ENCODE measurements at places on chromosomes 6 and 20. TPM values are rescaled to one million over a fixed set of nuclear protein-coding genes. Genes with fewer than 3 reads are reported as not detected.

GRCh38 chr6:34525431-34526175 lies 30.5 kb downstream of the SPDEF start:
- no peak for DNase-seq

GRCh38 chr6:10837009-10837621 lies 1.2 kb downstream of the MAK start:
- peak; percentile 78 for DNase-seq

- DNase-seq, result no peak
Observed at GRCh38 chr6:46510651-46511050, 19.4 kb upstream of the RCAN2 start.

GRCh38 chr6:44006123-44006871 lies 121.0 kb downstream of the MRPL14 start:
- DNase-seq, result peak; percentile 58

GRCh38 chr6:36924778-36925374 lies 29.7 kb upstream of the PI16 start:
- DNase-seq, result no peak

- DNase-seq, result peak; percentile 20
Observed at GRCh38 chr20:63061771-63062100, 55.0 kb upstream of the BHLHE23 start.

- no peak for DNase-seq
Observed at GRCh38 chr20:43827940-43828562, 86.6 kb upstream of the TOX2 start.

DNA sequence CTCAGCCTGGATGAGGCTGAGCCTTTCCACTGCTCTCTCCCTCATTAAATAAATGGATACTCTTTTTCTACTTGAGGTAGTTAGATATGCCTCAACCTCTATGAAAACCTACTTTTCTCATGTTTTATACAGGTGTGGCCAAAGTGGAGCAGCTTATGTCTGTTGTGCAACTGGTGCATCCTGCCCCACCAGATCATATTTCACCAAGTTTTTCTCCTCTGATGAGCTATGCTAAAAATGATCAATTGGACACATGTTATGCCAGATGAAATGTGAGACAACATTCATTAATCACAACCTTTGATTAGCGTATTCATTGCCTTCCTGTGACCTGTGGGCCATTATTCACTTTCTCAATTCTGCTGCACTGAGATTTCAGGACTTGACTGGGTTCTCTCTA lies 106.9 kb upstream of the NEDD9 start:
- peak; percentile 13 for DNase-seq

DNA sequence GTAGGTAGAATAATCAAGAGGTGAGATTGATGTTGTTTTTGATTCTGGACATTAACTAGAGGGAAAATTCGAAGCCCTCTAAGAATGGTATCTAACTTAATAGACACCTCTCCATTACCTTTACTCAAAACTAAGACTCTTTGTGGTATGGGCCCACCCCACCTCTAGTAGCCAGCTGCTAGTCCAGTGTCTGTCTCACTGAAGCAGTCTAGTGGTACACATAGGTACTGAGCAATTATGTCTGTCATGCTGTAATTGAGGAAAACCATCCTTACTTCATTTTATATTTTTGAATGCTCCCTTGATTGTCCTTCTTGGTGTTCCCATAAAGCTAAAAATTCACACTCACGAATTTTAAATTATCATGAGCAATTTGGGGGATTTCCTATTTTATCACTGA lies 290.7 kb downstream of the ARHGAP18 start:
- DNase-seq, result no peak

GRCh38 chr6:149334201-149334600 lies 16.7 kb downstream of the TAB2 start:
- DNase-seq, result no peak

DNA sequence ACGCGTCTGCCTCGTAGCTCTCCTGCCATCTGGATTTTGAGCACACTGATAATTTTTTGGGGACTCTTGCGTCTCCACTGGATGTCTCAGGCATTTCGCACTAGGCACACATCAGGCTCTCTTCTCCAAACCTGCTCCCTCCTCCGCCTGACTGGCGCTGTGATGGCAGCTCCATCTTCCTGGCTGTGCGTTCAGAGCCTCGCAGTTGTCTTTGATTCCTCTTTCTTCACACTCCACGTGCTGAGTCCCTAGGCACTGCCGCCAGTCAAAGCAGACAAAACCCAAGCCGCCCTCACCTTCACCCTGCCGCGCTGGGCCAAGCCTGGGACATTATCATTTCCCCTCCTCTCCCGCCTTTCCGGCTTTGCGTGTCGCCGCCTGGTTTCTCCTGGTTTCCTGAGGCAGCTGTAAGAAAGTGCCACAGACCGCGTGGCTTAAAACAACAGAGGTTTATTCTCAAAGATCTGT lies 778 bp downstream of the PSMG4 start:
- peak; percentile 82 for DNase-seq

DNA sequence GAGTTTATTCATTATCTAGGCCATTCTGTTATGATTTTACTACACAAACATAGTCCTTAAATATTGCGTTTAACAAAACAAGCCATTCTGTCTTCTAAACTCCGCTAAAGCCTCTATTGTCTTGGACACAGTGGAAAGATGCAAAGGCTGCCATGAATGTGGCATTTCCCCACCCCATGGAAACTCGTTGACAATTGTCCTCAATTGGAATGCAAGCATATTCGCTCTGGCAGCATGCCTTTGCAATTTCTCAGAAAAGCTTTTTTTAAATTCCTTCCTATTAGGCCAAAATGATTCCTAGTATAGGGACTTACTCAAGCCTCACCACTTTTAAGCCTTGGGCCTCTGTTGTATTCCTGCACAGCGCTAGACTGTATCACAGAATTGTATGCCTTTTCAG lies 22.8 kb downstream of the OR2A4 start:
- DNase-seq, result no peak

- DNase-seq, result peak; percentile 79
Observed at GRCh38 chr20:52379723-52380336, 188.3 kb upstream of the ZFP64 start.

GRCh38 chr20:40251284-40251932 lies 437.6 kb downstream of the MAFB start:
- peak; percentile 88 for DNase-seq

GRCh38 chr6:30510419-30511168 lies 21.3 kb downstream of the HLA-E start:
- DNase-seq, result peak; percentile 7

DNA sequence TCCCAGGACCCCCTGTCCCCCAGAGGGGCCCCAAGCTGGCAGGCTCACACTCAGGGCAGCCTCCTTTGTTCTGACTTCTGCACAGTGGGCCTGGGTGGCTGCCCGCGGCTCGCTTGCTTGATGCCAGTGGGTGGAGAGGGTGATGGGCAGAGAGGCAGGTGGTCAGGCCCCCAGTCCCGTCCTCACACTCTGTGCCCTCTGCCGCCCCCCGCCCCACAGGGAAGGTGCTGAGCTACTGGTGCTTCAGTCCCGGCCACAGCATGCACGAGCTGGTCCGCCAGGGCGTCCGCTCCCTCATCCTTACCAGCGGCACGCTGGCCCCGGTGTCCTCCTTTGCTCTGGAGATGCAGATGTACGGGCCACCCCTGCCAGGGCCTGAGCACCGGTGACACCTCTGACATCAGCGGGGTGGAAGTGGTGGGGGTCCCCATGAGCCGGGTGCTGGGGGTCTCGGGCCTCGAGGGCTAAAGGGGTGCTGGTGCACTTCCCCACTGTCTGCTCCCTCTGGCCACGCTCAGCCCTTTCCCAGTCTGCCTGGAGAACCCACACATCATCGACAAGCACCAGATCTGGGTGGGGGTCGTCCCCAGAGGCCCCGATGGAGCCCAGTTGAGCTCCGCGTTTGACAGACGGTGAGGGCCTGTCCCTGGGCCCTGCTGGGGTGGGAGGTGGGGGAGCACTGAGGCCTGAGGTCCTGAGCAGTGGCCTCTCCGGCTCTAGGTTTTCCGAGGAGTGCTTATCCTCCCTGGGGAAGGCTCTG lies 8.9 kb upstream of the TNFRSF6B start:
- DNase-seq, result no peak

GRCh38 chr6:37940074-37940847 lies 120.7 kb downstream of the ZFAND3 start:
- no peak for DNase-seq

- peak; percentile 87 for DNase-seq
Observed at GRCh38 chr6:24981386-24981760, 45.6 kb upstream of the RIPOR2 start.

DNA sequence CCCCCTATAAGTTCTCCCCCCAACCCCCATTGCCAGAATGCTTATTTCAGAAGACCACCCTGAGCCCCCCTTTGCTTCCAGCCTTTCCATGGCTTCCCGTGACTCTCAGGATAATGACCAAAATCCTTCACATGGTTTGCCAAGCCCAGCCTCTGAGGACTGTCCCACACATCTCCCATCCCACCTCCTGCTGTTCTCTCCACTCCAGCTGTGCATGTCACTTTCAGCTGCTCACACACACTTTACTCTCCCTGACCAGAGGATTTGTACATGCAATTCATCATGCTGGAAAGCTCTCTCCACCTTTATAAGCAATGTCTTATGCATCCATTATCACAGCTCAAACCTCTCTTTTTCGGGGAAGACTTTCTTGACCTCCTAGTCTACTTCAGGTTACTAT lies 164.2 kb downstream of the PRL start:
- DNase-seq, result no peak

DNA sequence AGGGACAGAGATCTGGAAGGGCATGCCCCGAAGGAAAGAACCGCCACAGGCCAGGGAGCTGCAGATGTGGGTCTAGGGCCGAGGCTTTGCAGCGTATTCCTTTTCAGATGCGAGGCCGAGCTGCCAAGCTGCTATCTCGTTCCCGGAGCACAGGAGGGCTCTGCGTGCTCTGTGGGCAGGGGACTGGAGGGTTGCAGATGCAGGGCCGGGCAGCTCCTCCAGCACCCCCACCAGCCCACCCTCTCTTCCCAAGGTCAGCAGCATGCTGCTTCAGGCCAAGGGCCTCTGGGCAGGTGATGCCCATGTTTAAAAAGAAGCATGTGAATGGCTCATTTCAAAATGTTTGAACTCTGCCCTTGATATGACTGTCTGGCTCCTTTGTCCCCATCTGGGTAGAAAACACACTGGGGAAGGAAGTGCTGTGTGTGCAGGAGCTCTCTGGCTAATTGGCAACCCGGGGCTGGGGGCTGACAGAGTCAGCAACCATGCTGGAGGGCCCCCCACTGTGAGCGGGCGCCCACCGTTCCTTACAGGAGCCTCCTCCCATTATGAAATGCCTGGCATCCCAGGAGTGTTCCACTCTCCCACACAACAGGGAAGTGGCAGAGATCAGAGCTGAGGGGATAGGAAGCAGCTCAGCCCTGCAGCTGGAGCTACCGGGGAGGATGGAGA lies 353.3 kb downstream of the ZFAND3 start:
- DNase-seq, result no peak

- DNase-seq, result no peak
Observed at GRCh38 chr20:16551607-16552006, 21.6 kb downstream of the KIF16B start.

DNA sequence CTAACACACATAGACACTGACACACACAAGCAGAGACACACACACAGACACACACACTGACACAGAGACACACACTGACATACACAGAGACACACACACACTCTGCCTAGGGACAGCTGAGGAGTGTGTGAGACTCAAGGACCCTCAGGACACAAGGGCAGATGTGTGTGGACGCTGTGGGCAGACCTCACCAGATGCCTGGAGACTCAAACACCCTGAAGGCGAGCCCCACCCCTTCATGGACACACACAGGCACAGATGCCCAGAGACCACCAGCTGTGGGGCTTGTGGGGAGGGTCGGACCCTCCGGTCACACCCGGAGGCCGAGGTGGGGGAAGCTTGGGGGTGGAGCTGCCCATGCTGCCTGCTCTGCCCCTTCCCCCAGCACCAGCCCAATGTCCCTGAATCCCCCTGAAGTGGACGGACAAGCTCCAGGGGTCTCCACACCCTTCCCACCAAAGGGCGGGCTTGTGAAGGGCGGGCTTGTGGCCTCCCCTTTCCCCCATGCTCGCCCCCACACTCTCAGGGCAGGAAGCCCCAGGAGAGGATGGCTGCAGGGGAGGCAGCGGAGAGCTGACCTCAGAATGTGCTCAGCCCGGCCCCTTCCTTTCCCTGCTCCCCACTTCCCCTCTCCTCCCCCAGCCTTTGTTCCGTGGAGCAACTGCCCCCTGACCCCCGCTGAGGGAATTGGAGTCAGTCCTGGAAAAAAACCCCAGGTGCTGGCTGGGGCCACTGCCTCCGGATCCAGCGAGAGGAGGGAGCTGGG lies 13.9 kb upstream of the ABHD16B start:
- peak; percentile 87 for DNase-seq

GRCh38 chr6:136952714-136953260 lies 30.7 kb downstream of the SLC35D3 start:
- no peak for DNase-seq

GRCh38 chr20:50312682-50313521 lies 122.3 kb downstream of the CEBPB start:
- DNase-seq, result peak; percentile 39

DNA sequence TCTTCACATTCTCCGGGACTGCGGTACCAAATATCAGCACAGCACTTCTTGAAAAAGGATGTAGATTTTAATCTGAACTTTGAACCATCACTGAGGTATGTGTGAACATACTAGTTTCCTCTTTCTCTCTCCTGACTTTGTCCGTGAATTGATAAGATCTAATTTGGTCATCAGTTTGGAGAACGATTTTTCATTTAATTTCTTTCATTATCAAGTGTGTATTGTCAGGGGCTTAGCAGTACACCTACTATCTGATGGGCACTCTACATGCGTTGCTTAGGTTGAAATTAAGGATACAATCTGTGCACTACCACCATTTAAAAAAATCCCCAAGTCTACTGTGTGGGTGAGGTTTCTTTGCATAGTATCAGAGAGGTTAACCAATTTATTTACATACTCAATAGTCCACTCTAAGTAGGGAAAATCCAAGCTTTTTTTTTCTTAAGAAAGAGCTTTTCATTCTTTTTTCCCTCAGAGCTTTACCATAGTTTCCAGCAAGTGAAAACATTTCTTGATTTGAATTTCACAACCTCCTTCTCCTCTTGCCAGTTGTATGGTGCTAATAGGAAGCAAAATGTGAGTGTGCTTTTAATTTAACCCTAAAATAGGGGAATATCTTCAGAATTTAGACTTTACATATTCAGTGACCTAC lies 105.4 kb upstream of the ESR1 start:
- no peak for DNase-seq

DNA sequence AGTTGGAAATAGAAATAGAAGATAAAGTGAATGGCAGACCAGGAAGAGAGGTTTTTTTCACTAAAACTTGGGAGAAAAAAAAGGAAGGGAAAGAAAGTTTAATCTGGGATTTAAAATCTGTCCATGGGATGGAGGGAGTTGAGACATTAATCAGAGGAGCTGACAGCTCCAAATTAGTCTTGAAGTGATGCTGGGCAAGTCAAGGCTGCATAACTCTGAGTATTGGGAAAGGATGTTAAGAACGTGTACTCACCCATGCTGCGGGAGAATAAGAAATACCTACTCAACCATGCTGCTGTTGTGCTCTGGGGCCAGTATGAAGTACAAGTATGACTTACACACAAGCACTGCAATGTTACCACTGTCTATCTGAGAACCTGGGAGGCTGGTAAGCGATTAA lies 47.5 kb downstream of the SNRNP48 start:
- DNase-seq, result no peak

The SCUBE3 gene
- 0.81 TPM for total RNA-seq

The TAGAP gene
- total RNA-seq, result not detected

The TCF21 gene
- not detected for total RNA-seq

The ZNF831 gene
- not detected for total RNA-seq

The PRDM13 gene
- 0.07 TPM for total RNA-seq
